ENCODE measurements at places on chromosomes 7 and 10.

DNA sequence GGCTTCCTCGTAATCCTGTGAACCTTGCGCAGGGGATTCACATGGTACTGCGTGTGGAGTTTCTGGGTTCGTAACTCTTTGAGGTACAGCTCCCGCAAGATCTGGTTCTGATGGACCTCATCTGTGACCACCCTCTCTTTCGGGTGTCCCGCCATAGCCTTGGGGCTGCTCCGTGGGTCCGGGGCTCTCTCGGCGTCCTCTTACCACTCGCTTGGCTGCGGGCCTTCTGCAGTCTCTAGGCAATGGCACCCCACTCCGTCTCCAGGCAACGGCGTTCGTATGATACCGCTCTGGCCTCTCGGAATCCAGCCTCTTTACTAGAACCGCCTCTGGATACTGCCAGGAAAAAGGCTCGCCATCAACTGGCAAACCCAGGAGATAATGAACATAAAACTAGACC lies 54.7 kb upstream of the AMPH start:
- no peak for DNase-seq

- no peak for DNase-seq
These were observed 475.0 kb upstream of the ADARB2 start for GRCh38 chr10:2212244-2212834.

DNA sequence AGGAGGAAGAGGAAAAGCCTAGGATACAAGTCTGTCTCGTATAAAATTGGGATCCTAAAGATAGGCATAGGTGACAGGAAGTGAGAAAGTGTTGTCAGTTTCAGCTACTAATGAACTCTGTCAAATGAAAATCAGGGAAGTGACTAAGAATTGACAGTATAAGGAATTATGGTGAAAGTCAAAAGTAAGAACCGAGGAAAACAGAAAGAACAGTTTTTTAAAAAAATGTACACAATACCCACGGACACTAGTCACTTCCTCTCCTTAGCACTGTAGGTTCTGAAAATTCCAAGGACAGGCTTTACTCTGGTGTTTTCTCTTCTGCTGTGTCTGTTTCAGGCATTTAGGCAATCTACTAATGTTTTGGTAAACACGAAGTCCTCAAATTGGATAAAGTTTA lies 42.3 kb downstream of the ATAD1 start:
- no peak for DNase-seq

- DNase-seq = no peak
These were observed 25.8 kb downstream of the ZNF800 start for GRCh38 chr7:127366680-127367079.
